ENCODE measurements at places on chromosomes 7 and 10. TPM values are rescaled to one million over a fixed set of nuclear protein-coding genes. Genes with fewer than 3 reads are reported as not detected.

The FAM24B gene
- polyA plus RNA-seq, result 2.8 TPM

DNA sequence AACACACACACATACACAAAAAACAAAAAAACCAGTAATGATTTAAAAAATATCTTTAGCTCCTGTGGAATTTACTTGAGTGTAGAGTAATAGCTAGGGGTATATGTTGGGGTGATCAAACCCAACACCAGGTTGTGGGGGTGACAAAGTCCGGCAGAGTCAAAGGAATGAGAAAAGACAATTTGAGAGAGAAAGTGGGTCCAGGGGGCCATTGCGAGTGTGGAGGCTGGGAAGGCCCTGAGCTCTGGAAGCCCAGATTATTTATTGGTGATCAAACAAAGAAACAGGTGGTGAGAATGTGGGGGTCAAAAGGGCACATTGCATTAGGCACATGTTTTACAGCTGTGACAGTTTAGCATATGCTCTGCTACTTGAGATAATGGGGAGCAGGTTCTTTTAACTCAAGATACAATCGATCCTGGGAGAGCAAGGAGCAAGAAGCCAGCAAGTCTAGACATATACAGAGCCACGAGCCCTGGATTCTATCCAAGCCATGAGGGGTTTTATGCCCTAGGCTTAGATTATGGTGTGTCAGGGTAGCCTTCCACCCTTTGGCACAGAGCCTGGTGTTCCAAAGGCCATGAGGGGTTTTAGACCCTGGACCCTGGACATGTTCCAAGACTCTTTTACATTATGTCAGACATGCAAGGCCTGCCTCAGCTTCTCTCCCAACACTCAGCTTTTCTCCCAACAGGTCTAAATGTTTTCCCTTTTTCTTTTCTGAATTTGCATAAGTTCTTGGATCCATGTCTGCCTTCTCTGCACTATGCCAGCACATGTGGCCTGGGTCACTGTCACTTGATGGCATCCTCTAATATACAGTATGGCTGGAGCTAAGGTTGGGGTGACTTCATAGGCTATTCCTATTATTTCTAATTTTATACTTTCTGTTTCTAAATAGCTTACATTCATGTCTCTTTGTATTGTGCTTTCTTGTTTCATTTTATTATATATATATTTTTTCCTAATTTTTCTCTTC is 48.6 kb upstream of the MKI67 start:
- DNase-seq, result no peak

GRCh38 chr7:55397617-55398016 is 32.5 kb downstream of the LANCL2 start:
- DNase-seq, result no peak

GRCh38 chr10:64346389-64346788 is 825.2 kb downstream of the REEP3 start:
- no peak for DNase-seq

GRCh38 chr10:82252081-82252480 is 377.1 kb downstream of the NRG3 start:
- DNase-seq, result no peak
